ENCODE measurements at places on chromosomes 1 and 21. TPM values are rescaled to one million over a fixed set of nuclear protein-coding genes. Genes with fewer than 3 reads are reported as not detected.

Gene EPHA8
- total RNA-seq: not detected

Gene FCRLB
- total RNA-seq: 1.1 TPM

Gene AUNIP
- total RNA-seq: not detected

Gene S100A5
- total RNA-seq: not detected

Gene CCDC185
- total RNA-seq: not detected

Gene NUDC
- 46.6 TPM for total RNA-seq

Gene HCRTR1
- not detected for total RNA-seq

Gene PPP1R12B
- 29.8 TPM for total RNA-seq

Data from naive thymus-derived CD8-positive, alpha-beta T cell (primary cell).